ENCODE measurements at places on chromosomes 2 and 18.

GRCh38 chr2:164625378-164625971, 4.2 kb upstream of the GRB14 start:
- no peak overlapping the region for H3K4me3 ChIP-seq
- H3K36me3 ChIP-seq, result no peaks in the 10 kb centered on the region
- H3K27me3 ChIP-seq, result no peaks in the 10 kb centered on the region
- no peak for DNase-seq

- no peaks in the 10 kb centered on the region for H3K27me3 ChIP-seq
- no peak for DNase-seq
- peaks cover 5% of the 10 kb centered on the region for H3K36me3 ChIP-seq
- no peak overlapping the region for H3K4me3 ChIP-seq
- H3K27ac ChIP-seq, result no peak overlapping the region
- no peaks in the 10 kb centered on the region for H3K4me1 ChIP-seq
These were observed 10.9 kb downstream of the TRIP12 start for GRCh38 chr2:229910832-229911412.

- H3K4me1 ChIP-seq, result no peaks in the 10 kb centered on the region
- no peaks in the 10 kb centered on the region for H3K36me3 ChIP-seq
- no peaks in the 10 kb centered on the region for H3K27me3 ChIP-seq
- H3K27ac ChIP-seq, result no peak overlapping the region
These were observed 71.4 kb downstream of the TRIB2 start for GRCh38 chr2:12787891-12788801.

GRCh38 chr2:187912950-187913349, 358.7 kb upstream of the TFPI start:
- H3K4me1 ChIP-seq, result no peaks in the 10 kb centered on the region
- no peaks in the 10 kb centered on the region for H3K36me3 ChIP-seq
- H3K27ac ChIP-seq, result no peak overlapping the region
- DNase-seq, result no peak
- H3K27me3 ChIP-seq, result no peaks in the 10 kb centered on the region

GRCh38 chr2:132881546-132881945, 211.5 kb upstream of the LYPD1 start:
- no peaks in the 10 kb centered on the region for H3K36me3 ChIP-seq
- no peak overlapping the region for H3K4me3 ChIP-seq
- no peak for DNase-seq
- no peaks in the 10 kb centered on the region for H3K4me1 ChIP-seq

DNA sequence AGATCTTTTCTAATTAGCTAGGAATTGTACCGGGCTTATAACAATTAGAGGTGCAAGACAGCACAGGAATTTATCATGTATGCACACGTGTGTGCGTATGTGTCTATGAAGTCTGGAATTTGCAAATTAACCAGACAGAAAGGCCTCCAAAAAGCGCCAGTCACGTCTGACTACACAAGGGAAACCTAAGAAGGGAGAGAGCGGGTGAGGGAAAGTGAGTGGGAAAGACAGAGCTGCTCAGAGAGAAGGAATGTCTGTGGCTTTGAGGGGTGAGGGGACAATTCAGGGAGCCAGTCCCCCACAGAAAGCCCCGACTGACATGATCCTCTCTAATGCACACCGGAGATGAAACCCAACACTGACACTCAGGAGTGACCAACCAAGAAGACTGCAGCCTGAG, 197.7 kb upstream of the SH3BP4 start:
- H3K4me1 ChIP-seq, result no peaks in the 10 kb centered on the region
- no peaks in the 10 kb centered on the region for H3K36me3 ChIP-seq
- H3K27me3 ChIP-seq, result no peaks in the 10 kb centered on the region

GRCh38 chr18:76558881-76559667, 64.0 kb upstream of the ZNF516 start:
- no peak for DNase-seq
- H3K27ac ChIP-seq, result no peak overlapping the region
- H3K36me3 ChIP-seq, result no peaks in the 10 kb centered on the region
- no peaks in the 10 kb centered on the region for H3K27me3 ChIP-seq

DNA sequence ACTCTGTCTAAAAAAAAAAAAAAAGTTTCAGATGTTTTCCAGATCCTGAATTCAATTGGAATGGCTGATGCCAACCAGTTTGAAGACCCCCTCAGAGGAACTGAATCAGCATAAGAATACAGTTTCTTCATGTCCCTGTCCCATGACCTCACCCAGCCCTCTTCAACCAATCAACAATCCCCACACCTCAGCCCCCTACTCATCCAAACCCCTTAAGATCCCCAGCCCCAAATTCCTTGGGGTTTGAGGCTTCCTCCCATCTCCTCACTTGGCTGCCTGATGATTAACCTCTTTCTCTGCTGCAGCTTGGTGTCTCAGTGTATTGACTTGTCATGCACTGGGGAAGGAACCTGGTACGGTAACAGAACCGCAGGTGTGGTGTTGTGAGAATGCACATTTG, 97.6 kb upstream of the CABLES1 start:
- H3K36me3 ChIP-seq, result no peaks in the 10 kb centered on the region
- H3K27me3 ChIP-seq, result no peaks in the 10 kb centered on the region
- H3K4me1 ChIP-seq, result 0 out of 2 replicates have a peak, but pooled peaks cover 2% of the 10 kb centered on the region
- H3K4me3 ChIP-seq, result no peak overlapping the region

- H3K27me3 ChIP-seq, result no peaks in the 10 kb centered on the region
- peaks cover 3% of the 10 kb centered on the region for H3K4me1 ChIP-seq
- H3K4me3 ChIP-seq, result no peak overlapping the region
- DNase-seq, result no peak
- no peak overlapping the region for H3K27ac ChIP-seq
These were observed 92.8 kb downstream of the AQP4 start for GRCh38 chr18:26772691-26773090.

DNA sequence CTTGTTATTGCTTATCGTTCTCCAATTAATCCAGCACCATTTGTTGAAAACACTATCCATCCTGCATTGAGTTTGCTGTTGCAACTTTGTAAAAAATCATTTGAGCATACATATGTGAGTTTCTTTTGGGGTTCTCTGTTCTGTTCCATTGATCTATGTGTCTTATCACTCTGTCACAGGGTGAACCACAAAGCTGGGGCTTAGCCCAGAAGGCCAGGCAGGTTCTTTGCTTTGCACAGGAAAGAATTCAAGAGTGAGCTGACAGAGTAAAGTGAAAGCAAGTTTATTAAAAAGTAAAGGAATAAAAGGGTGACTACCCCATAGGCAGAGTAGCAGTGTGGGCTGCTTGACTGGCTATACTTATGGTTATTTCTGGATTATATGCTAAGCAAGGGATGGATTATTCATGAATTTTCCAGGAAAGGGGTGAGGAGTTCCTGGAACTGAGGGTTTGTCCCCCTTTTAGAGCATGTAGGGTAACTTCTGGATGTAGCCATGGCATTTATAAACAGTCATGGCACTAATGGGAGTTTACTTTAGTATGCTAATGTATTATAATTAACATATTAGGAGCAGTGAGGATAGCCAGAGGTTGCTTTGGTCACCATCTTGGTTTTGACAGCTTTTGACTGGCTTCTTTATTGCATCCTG, 46.8 kb downstream of the RNF138 start:
- no peaks in the 10 kb centered on the region for H3K36me3 ChIP-seq
- H3K4me3 ChIP-seq, result no peak overlapping the region
- DNase-seq, result no peak
- no peaks in the 10 kb centered on the region for H3K27me3 ChIP-seq
- no peaks in the 10 kb centered on the region for H3K4me1 ChIP-seq

DNA sequence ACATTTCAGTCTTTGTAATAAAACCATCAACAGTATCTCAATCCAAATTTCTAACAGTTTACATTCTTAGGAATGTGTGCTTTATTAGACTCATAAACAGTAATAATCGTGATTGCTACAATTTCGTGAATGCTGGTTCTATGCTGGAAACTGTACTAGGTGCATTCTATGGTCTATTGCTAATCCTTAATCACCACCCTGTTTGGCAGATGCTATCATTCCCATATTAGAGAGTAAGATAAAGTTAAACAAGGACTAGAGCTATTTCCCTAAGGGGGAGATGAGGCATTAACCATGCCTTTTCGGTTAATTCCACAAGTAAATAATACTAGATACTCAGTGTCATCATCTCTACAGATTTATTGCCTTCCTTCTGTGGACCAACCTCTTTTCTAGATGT, 244.0 kb downstream of the PAX3 start:
- H3K4me3 ChIP-seq, result no peak overlapping the region
- peaks cover 9% of the 10 kb centered on the region for H3K4me1 ChIP-seq
- no peak overlapping the region for H3K27ac ChIP-seq

DNA sequence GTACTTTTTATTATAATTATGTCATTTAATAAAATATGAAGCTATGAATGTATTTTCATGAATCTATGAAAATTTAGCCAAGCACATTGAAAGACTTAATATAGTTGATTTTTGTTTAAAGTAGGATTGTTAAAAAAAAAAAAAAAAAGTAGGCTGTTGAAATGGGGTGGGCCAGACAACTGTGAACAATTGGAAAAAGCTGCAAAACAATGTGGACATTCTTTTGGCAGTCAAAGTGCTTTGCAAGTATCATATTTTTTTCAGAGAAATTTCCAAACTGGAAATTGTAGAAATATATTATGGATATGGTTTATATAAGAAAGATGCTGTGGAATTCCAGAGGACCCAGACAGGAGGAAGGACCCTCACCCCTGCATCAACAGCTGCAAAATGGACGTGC, 82.1 kb downstream of the ETAA1 start:
- H3K4me3 ChIP-seq, result no peak overlapping the region
- no peaks in the 10 kb centered on the region for H3K36me3 ChIP-seq

GRCh38 chr2:201130524-201131186, 14.7 kb downstream of the CFLAR start:
- H3K36me3 ChIP-seq, result no peaks in the 10 kb centered on the region
- H3K27ac ChIP-seq, result no peak overlapping the region

DNA sequence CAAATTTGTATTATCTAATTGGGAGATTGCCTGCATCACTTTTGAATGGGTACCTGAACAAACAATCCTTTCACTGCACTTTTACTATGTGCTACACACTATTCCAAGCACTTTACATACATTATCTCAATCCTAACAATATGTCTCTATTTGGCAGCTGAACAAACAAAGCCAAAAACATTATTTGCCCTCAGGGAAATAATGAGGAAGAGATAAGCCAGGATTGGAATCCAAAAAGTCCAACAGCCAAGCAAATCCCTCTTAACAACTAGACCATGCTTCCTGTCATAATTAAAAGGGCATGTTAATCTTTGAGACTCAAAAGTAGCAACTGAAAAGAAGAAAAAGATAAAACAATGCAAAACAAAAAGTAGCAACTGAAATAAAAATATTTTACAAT, 32.1 kb downstream of the RPRD1A start:
- no peaks in the 10 kb centered on the region for H3K4me1 ChIP-seq
- H3K36me3 ChIP-seq, result peaks cover 11% of the 10 kb centered on the region
- no peak for DNase-seq
- no peak overlapping the region for H3K27ac ChIP-seq
- H3K4me3 ChIP-seq, result no peak overlapping the region

DNA sequence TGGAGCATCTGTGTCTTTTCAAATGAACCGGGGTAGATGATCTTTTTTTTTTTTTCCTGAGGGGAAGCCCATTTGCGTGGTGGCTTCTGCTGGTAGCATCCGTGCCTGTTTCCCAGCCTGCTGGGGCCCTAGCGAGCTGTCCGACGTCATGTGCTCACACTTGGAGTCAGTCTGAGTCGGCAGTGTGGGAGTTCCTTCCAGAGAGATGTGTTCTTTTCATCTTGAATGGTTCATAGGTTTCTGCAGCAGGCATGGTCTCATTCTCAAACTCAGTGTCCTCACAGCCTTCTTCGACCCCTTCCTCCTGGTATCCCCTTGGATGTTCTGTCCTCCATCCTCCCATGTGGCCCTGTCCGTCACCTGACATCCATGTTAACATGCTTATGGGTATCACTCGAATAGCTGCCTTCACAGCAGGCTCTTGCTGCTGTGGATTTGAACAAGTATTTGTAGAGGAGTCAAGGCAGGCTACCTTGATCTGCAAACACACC, 51.0 kb downstream of the LDLRAD4 start:
- H3K27me3 ChIP-seq, result no peaks in the 10 kb centered on the region
- H3K36me3 ChIP-seq, result no peaks in the 10 kb centered on the region
- no peak overlapping the region for H3K27ac ChIP-seq
- no peak for DNase-seq
- H3K4me3 ChIP-seq, result no peak overlapping the region

- DNase-seq, result no peak
- no peak overlapping the region for H3K4me3 ChIP-seq
- no peaks in the 10 kb centered on the region for H3K36me3 ChIP-seq
- no peaks in the 10 kb centered on the region for H3K27me3 ChIP-seq
These were observed 57.0 kb downstream of the OSBPL6 start for GRCh38 chr2:178251151-178251955.

DNA sequence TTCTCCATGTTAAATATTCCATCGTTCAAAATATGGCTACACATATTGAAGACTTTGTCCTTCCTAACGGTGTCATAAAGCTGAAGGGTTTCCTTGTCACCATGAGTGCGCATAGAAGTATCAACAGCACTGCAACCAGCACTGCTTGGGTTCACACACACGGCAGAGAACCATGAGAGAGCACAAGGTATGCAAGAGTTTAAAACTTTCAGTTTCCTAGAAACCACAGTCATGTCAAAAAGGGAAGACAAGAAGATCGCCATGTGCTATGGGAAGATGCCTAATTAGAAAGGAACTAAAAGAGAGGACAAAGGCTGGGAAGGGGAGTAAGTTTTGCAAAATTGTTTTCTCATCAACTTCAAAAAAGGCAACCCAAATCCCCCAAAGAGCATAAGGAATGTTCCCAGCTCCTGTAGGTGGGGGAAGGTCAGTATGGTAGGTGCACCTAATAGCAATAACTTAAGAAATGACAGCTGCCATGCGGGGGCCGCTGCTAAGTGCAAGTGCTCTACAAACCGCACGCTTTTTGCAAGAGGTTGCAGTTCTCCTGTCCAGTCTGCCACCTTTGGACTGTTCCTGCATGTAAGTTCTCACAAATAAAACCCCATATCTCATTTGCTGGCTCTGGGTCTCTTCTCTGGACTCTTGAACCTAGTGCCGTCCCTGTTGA, 136.8 kb downstream of the TMEM163 start:
- DNase-seq, result no peak
- H3K4me1 ChIP-seq, result no peaks in the 10 kb centered on the region
- H3K4me3 ChIP-seq, result no peak overlapping the region
- no peaks in the 10 kb centered on the region for H3K27me3 ChIP-seq

DNA sequence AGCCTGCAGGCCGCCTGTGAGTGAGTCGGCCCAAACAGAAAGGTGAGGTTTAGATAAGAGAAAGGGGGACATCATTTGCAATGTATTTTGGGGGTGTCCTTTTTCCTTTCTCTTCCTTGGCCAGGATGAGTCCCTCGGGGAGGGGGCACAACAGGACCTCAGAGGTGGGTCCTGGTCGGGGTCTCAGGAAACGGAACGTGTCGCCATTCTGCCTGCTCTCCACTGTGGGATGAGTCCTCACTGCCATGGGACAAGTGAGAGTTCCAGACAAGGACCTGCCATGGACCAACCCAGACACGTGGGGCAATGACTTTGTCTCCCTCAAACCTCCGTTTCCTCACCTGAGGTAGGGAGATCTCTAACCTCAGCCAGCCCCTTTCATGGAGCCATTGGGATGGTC, 67.9 kb upstream of the TAF1B start:
- no peak overlapping the region for H3K4me3 ChIP-seq
- H3K27ac ChIP-seq, result no peak overlapping the region
- no peaks in the 10 kb centered on the region for H3K36me3 ChIP-seq
- H3K4me1 ChIP-seq, result peaks cover 4% of the 10 kb centered on the region
- H3K27me3 ChIP-seq, result no peaks in the 10 kb centered on the region
- no peak for DNase-seq

- no peaks in the 10 kb centered on the region for H3K4me1 ChIP-seq
- H3K4me3 ChIP-seq, result no peak overlapping the region
- no peaks in the 10 kb centered on the region for H3K36me3 ChIP-seq
- no peak overlapping the region for H3K27ac ChIP-seq
- DNase-seq, result no peak
These were observed 18.9 kb downstream of the AAK1 start for GRCh38 chr2:69624611-69625010.

Data from H1 (cell line).